ENCODE measurements at places on chromosomes 6 and 20. TPM values are rescaled to one million over a fixed set of nuclear protein-coding genes. Genes with fewer than 3 reads are reported as not detected.

Gene AGER
- 5.9 TPM for total RNA-seq

Gene FAM83B
- 29.2 TPM for total RNA-seq

Gene SLC17A9
- 17.3 TPM for total RNA-seq

Gene MTHFD1L
- 17.1 TPM for total RNA-seq

Gene NHLRC1
- 0.84 TPM for total RNA-seq

Gene PGC
- total RNA-seq, result 128 TPM

Gene EYA2
- 1.4 TPM for total RNA-seq

Gene MMP24
- 0.76 TPM for total RNA-seq

Gene EDN3
- total RNA-seq, result 1.4 TPM

Gene SLC22A16
- not detected for total RNA-seq

Gene KIF3B
- 32.0 TPM for total RNA-seq

Gene PRPH2
- total RNA-seq, result not detected

Gene ETV7
- 0.88 TPM for total RNA-seq

Gene TINAG
- total RNA-seq, result 0.76 TPM

Gene DPPA5
- not detected for total RNA-seq

Gene MOG
- not detected for total RNA-seq

Gene PHF1
- total RNA-seq, result 44.4 TPM

Gene WFDC2
- total RNA-seq, result 16.7 TPM

Gene SCGN
- 25.7 TPM for total RNA-seq

Gene C4A
- 66.8 TPM for total RNA-seq

Gene C20orf204
- total RNA-seq, result 0.57 TPM

Gene GATA5
- total RNA-seq, result 28.7 TPM

Gene ROS1
- 2.2 TPM for total RNA-seq

Gene GRM1
- 0.08 TPM for total RNA-seq

Gene SRMS
- not detected for total RNA-seq

Gene SLC4A11
- 0.28 TPM for total RNA-seq
